ENCODE measurements at places on chromosomes 5 and 9.
A peak's percentile ranks its signal among the peaks of the same experiment; 100 is the strongest.

- no peak for DNase-seq
Observed at GRCh38 chr5:39452846-39453245, 28.1 kb upstream of the DAB2 start.

DNA sequence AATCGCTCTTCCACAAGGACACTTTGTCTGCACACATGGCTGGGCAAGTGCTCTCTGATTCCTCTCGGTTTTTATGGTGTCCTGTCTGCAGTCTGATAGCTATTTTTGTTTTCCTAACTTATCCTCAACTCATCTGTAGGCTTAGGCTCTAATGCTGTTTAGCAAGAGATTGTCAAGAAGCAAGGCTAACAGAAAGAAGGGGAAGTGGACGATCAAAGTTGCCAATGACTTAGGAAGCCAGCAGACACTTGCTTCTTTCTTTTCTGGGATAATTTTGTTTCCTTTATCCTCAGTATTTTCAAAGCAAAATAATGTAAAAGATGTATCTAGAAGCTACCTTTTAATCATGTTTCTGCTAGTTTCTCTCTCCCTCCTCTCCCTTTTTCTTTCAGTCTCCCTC, 130.7 kb downstream of the PRKACG start:
- DNase-seq: no peak

DNA sequence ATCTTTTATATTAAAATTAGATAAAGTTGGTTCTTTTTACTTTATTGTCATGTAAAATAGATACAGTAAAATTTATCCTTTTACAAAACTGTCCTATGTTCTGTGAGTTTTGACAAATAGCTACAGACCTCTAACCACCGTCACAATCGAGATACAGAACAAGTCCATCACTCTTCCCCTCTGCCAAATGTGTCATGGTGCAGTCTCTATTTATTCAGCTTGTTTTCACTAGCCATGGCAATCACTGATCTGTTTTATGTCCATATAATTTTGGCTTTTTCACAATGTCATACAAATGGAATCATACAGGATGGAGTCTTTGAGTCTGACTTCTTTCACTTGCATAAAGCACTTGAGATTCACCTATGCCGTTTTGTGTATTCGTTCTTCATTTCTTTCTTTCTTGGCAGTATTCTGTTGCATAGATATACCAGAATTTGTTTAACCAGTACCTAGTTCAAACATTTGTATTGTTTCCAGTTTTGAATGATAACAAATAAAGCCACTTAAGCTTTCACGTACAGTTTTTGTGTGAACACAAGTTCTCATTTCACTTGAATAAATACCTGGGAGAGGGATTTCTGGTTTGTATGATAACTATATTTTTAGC, 273.2 kb upstream of the MPDZ start:
- no peak for DNase-seq

DNA sequence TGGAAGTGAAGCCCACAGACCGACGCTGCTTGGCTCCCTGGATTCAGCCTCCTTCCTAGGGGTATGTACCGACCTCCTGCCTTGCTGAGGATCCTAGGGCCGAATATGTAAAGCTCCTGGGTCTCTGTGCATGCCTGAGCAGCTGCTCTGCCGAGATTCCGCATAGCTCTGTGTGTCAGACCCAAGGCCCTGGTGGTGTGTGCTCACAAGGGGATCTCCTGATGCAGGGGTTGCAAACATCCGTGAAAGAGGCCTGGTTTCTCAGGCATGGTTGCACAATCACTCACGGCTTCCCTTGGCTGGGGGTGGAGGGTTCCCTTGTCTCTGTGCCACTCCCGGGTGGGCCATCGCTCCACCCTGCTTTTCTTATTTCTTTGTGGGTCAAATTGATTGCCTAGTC, 19.9 kb upstream of the SVEP1 start:
- no peak for DNase-seq

GRCh38 chr5:158289967-158290366, 431.0 kb upstream of the CLINT1 start:
- DNase-seq: no peak

DNA sequence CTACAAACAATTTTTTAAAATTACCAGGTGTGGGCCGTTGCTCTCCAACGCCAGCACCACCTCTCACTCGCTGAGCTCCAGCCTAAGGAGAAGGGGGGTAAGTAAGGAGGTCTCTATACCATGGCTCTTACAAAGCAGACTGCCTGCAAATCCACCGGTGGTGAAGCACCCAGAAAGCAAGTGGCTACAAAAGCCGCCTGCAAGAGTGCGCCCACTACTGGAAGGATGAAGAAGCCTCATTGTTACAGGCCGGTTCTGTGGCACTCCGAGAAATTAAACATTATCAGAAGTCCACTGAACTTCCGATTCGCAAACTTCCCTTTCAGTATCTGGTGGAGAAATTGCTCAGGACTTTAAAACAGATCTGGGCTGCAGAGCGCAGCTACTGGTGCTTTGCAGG, 46.0 kb downstream of the CDO1 start:
- DNase-seq: no peak

- DNase-seq: peak; percentile 98
Observed at GRCh38 chr9:78118742-78119473, 87.3 kb upstream of the GNAQ start.

GRCh38 chr9:93093877-93094657, 1.9 kb upstream of the CARD19 start:
- DNase-seq: no peak

- DNase-seq: no peak
Observed at GRCh38 chr5:66694036-66694435, 97.8 kb downstream of the MAST4 start.

DNA sequence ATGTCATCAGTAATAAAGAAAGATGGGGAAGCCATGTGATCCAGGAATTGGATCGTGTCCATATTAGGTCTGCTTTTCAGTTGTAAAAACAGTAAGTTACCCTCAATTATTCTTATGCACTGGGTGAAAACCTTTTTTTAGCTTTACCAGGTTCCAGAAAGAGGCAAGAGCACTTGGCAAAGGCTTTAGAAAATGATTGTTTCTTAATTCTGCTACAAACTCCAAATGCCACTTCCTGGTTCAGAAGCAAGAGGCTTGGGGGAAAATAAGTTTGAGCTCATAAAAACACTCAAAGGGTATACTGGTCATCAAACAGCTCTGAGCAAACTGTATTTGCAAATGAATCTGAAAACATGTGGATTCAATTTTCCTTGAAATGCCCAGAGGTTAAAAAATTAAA, 615.6 kb downstream of the EBF1 start:
- DNase-seq: no peak

DNA sequence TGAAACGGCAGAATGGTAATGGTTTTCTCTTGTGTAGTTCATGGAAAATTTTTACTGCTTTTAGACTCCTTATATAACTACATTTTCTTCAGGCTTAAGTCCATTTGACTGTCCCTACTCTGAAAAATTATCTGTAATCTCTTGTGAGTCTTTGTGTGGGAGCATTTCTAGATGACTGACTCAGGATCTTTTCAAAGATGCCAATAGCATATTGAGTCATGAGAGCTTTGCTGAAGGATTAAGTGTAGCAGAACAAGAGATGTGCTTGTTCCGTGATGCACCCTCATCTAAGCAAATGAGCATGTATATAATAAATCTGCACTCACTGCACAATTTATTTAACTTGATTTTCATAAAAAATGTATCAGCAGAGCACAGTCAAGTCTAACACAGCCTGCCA, 298.7 kb upstream of the CDH6 start:
- no peak for DNase-seq

GRCh38 chr5:42284584-42284983, 138.7 kb upstream of the GHR start:
- DNase-seq: no peak

GRCh38 chr5:181194489-181195248, 10.3 kb downstream of the TRIM7 start:
- no peak for DNase-seq

- no peak for DNase-seq
Observed at GRCh38 chr5:101838435-101838834, 457.6 kb downstream of the SLCO4C1 start.

- no peak for DNase-seq
Observed at GRCh38 chr5:123455640-123456039, 32.4 kb upstream of the CEP120 start.

DNA sequence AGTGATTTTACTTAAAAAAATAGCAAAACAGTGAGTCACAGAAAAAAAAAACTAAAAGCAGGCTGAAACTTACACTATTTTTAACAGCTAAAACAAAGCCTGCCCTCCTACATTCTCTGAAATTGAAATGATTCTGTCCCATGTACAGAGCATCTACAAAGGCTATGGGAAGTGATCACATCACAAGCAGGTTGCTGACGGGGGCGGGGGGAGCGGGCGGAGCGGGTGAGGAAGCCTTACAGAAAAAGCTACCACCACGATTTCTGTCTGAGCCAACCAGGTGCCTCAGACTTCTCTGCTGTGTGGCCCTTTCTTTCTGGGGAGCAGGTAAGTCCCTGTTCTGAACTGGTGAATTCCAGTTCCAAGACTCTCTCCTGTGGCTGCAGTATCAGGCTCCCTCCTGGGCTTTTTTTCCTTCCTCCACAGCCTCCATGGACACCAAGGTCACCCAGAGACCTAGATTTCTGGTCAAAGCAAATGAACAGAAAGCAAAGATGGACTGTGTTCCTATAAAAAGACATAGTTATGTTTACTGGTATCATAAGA, 104.9 kb downstream of the ANKRD18B start:
- DNase-seq: no peak

GRCh38 chr9:85940275-85940831, 593 bp upstream of the NAA35 start:
- DNase-seq: no peak

DNA sequence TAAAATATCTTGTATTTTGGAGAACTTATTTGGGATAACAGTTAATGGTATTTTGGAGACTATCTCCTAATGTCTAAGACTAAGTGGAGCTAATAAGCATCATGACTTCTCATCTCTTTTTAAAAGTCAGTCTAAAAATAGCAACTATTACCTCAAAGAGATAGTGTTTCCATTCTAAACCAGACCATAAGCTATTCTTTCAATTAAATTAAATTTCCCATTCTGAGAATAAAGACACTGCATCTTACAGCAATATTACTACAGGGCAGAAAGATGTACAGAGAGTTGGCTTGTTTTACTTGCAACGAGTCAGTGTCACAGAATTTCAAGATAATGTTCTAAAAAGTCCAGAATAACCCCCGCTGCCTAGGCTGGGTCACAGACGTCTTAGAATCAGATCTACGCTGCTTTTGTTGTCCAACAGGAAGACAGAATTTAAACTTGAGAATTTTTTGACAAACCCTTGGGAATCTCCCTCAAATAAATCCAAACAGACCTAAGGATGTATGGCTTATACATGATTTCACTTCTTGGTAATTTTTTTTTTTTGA, 98.9 kb downstream of the USP20 start:
- DNase-seq: no peak

DNA sequence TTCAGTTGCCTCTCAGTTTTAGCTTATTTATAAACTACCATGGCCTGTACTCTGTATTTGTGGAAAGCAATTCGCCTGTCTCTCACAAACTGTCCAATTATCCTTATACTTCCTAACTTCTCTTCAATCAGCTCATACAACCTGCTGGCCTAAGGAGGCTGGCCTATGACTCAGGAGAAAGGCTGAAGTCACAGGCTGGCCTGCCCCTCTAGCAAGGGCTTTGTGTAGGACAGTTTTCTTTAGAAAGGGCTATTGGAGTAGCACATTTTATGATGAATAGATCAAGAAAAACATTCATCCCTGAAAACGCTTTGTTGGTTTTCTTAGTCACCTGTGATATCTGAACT, 988.7 kb upstream of the ARRDC3 start:
- DNase-seq: peak; percentile 19

- DNase-seq: no peak
Observed at GRCh38 chr9:15369238-15369637, 53.4 kb upstream of the SNAPC3 start.

DNA sequence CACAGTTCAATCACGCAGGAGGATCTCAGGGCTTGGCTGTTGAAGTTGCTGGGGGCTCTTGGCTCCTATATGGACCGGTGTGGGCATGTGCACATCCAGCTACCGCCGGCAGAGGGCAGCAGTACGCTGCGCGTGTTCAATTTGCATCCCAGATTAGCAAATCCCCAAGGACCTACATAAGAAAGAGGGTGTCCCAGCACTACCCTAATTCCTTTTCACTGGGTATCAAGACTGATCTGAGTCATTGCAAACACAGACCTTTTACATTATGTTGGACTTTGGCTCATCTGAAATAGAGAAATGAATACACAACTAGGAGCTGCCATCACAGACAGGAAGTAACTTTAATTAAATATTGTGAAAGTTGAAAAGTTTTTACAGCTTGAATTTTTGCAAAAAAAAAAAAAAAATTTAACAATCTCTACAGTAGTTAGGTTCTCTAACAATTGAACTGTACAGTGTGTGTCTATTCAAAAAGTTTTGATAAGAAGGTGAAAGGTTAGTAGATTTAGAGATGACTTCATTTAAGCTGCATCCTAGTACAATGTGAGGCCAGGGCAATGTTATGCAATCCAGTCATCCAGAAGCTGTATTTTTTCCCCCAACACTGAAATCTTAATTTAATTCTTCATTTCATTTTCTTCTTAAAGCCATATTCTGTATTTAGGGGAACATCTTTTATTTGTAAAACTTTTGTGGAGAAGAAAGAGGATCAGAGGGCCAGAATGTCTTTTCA, 404.0 kb downstream of the EBF1 start:
- peak; percentile 17 for DNase-seq

DNA sequence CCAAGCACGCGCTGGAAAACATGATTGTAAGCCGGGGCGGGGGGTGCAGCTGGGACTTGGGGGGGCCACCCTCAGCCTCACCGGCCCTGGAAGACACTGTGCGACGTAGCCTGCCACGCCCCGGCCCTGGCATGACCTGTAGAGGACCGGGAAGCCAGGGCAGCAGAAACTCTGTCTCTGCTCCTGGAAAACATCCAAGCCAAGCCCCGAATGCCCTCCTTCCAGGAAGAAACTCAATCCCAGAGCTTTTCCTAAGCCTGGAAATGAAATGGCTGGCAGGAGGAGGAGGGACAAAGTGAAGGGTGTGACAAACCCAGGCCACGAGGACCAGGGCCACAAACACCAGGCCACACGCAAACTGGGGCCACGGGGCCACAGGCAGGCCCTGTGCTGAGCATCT, 55.4 kb downstream of the KCNT1 start:
- DNase-seq: no peak

DNA sequence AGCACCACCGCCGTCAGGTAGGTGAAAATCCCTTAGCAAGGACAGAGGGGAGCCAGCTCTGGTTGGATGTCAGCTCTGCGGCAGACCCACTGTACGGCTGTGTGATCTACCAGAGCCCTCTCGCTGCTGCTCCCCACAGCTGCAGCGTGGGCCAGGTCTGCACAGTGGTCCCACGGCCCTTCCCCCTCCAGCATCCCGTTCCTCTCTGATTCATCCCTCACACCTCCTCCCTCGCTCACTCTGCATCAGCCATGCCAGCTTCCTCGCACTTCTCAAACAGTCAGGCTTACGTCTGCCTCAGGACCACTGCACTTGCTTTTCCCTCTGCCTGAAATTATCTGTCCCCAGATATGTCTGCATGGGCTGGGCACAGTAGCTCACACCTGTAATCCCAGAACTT, 26.6 kb upstream of the CFAP157 start:
- no peak for DNase-seq

GRCh38 chr5:135821802-135822201, 12.7 kb upstream of the SLC25A48 start:
- DNase-seq: no peak

All from mammary epithelial cell (primary cell).